ENCODE measurements at places on chromosomes 4 and X.

DNA sequence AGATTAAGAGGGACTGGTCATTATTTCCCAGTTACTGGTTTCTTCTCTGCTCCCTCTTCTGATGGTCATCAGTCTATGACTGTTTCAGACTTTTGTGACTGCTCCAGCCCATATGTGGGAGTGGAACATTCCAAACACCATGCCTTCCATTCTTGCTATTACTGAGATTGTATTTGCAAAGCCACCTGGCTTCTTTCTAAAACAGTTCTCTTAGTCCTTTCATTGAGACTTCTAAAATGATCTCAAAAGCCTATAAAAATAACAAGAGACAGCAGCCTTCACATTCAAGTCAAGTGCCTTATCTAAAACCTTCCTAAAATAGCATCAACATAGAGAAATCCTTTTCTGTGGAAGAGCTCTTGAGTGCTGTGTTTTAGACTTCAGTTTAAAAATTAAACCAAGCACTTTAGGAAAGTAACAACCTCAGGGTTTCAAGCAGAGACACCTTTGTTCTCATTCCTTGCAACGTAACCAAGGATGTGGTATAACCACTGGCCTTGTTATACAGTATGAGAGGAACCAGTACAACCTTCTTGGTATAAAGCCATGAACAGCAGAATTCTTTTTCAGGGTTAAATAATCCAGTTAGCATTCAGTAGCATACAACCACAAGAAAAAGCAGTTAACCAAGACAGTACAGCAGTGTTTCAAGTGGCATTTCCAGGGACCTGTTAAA, 97.1 kb downstream of the NFKB1 start:
- no peak for DNase-seq

- no peak for DNase-seq
These were observed 1566.5 kb upstream of the PCDH7 start for GRCh38 chr4:29153642-29154041.

GRCh38 chr4:113662581-113662980, 99.0 kb downstream of the CAMK2D start:
- DNase-seq, result no peak

GRCh38 chr4:76995776-76996175, 46.2 kb downstream of the SEPTIN11 start:
- no peak for DNase-seq

DNA sequence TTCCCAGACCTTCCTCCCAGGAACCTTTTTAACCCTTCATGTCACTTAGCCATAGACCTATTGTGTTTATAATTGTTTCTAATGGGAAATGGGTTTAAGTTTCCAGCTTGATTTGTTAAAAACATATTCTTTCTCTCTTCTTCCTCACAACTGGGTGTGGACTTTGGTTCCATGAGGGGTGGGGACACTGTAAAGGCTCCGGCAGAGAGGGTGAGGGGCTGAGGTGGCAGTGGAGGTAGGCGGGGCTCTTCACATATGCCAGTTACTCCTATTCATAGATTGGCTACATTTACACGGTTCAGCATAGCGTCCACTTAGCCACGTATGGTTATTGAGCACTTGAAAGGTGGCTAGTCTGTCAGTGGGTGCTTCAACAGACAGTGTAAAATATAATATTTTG, 7.8 kb downstream of the INTS6L start:
- no peak for DNase-seq

DNA sequence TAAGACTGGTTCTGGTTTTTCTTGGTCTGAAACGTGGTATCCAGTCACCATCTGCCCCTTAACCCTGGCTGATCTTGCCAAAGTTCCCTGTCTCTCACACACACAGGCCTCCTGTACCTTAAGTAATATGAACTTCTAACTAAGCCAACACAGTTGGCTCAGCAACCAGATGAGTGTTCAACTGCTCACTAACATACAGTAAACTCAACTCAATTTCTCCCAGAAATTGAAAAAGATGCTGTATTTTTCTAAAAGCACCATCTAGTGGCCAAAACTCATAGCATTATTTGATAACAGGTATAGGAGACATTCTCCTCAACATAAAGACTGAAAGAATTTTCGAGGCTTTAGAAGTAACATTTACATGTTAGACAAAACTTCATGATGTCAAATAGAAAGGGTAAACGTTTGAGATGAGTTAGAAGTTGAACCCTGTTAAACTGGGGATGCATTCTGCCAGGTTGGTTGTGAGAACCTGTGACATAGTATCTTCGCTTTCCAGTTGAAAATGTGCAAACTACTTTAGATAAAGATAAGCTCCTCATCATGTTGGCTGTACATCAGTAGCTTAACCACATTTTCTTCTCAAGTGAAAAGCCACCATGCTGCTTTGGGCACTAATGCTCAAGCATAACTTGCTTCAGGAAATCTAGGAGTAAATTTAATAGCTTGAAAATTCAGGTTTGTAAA, 31.2 kb downstream of the CCNI start:
- DNase-seq, result no peak

DNA sequence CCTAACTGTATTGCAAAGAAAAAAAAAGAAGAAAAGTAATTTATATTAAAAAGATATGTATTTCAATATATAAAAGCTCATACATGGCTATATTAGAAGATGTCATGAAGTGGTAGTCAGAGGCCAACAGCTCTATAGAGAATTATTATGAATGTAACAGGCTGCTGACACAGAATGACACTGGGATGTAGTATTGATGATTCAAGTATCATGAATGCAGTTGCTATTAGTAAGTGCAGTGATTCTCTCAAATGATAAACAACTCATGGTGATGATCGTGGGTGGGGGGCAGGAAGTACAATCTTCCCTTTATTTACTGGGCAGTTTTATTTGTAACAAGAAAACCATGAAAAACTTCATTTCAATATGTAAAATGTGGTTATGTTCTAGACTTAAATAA, 124.6 kb downstream of the COL4A6 start:
- no peak for DNase-seq

DNA sequence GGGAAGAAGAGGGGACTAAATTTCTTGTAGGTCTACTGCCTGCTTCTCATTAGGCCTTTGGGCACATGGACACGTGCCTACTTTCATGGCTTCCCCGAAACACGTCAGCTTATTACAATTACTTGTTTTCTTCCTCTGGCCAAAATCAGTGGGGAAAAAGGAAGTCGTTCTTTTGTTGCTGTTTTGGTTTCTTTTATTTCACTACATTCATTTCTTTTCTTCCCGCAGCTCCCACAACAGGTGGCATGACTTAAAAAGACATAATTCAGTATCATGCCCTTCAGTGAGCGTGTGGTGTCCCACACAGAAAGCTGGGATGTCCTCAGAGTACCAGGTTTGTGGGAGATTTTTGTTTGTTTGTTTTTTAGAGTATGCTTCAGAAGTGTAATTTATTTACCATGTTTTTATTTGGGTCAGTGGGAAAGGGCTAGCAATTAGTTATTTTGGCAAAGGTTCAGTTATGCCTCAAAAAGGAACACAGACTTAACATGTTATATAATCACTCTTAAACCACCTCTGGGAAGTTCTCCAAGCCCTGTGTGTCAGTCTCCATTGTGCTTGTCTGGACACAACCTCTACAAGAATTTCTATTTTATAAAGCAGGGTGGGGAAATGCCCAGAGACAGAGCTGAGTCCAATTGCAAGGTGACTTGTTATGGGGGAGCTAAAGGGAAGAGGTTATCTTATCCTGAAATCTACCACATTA, 44.2 kb upstream of the SPRY1 start:
- no peak for DNase-seq

- peak; percentile 82 for DNase-seq
These were observed 50.3 kb upstream of the ENPP6 start for GRCh38 chr4:184267673-184268583.

DNA sequence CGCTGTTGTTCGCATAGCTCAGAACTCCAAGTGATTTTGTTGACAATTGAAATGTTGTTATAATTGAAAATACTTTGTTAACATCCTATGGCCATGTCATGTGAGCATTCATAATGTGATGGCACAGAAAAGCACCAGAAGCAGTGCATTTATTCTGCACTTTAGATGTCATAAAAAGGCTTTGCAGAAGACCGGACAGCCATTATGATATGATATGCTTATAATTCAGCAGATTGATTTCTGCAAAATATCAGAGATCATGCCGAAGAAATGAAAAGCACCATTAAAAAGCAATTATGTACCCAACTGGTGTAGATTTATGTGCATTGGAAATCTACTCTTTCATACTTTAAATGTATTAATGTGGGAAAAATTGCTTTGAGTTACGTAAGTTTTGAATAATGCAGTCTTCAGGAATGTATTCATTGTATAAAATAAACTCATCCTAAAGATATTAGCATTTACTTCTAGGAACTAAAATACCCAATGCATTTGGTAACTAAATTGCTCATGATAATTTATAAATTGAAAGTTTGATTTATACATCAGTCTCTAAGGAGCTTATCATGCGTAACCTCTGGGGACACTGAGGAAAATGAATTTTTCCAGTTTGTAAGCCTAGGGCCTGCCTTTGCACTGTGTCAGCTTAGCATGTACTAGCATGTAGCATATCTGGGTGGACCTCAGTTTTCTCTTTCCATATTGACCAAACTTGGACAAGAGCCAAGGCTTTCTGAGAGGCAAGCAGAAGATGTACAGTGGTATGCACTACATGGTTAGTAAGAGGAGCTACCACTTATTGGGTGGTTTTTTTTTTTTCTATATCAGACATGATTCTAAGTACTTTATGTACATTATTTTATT, 43.6 kb downstream of the TLR10 start:
- no peak for DNase-seq

DNA sequence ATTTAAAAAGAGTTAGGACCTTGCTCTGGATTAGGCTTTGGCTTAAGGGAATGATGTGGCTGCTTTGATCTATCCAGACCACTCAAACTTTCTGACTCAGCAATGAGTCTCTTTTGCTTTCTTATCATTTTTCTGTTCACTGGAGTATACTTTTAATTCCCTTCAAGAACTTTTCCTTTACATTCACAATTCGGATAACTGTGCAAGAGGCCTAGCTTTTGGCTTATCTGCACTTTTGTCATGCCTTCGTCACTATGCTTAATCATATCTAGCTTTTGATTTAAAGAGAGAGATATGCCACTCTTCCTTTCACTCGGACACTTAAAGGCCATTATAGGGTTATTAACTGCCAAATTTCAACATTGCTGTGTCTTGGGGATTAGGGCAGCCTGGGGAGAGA, 147.9 kb downstream of the DCHS2 start:
- no peak for DNase-seq

DNA sequence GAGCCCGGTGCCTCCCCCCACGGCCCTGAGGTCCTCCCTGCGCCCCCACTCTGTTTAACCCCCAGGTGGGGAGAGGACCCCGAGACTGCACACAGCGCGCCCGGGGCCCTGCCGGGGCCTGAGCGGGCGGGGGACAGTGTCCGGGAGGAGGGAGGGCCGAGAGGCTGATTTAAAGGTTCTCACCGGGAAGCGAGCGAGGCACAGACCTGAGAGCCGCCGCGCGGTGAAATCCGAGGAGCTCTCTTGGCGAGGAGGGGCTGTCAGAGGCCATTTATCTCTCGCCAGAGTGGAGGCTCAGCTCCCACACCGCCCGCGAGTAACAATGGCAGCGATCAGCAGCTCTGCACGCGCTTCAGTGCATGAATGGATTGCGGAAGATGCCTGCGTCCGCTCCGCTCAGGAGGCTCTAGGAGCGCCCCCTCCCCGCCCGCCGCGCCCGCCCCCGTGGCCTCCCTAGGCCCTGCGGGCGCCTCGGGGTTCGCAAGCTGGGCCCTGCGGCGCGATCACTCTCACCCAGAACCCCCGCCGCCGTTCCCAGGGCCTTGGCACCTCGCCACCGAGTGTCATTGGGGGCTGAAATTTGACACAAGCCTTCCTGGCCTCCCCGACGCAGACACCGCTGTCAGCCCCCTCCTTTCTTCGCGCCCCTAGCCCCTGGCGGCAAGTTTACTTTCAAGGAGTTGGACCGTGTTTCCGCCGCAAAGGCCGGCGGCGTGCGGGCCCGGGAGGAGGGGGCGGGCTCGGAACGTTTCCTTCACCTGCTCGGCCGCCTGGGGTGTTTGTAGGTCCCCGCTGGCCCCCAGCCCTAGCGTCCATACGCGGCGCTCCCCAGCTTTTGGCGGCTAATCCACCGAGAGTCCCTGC, 48.7 kb upstream of the BCOR start:
- no peak for DNase-seq

DNA sequence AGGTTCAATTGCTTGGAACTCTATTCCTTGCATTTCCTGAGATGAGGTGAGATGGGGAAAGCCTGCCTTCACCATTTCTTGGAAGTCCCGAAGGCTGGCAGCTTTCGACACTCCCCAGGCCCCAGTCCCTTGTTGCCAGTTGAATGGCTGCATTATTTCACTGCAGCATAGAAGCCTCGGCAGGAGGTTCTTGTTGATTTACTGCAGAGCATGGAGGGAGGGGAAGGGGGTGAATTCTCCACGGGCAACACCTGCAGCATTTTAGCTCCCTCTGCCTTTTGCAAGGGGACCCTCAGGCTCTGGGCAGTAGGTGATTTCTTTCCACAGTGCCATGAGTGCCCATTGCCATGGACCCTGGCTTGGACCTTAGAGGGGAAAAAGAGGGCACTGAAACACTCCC, 10.7 kb upstream of the BCLAF3 start:
- no peak for DNase-seq

DNA sequence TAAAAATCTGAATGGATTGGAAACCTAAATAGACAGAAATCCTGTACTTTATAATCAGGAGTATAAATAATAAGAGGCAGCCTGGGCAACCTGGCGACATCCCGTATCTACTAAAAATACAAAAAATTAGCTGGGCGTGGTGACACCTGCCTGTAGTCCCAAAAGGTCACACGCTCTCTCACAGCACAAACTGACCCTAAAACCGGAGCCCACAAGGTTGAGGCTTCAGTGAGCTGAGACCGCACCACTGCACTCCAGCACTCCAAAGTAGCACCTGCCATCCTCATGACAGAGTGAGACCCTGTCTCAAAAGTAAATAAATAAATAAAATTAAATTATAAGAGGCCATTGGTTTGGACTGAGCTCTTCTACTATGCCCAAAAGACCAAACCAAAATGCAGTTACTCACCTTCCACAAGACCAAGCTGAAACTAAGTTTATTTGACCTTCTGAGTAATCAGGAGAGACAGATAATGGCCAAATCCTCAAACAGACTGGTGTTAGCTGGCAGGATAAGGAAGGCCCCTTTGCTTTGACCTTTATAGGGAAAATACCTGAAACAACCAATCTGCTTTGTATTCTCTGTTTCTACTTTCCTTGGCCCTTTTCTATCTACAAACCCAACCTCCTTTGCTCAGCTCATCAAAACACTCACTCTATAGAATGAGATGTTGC, 3.2 kb upstream of the GRSF1 start:
- no peak for DNase-seq

- DNase-seq, result no peak
These were observed 942.7 kb upstream of the NDST4 start for GRCh38 chr4:116055857-116056827.

- no peak for DNase-seq
These were observed 22.8 kb downstream of the NDST4 start for GRCh38 chr4:115090483-115091075.
